IPS DF 6.9 (cell line): ENCODE measurements at places on chromosomes 5 and 9.

DNA sequence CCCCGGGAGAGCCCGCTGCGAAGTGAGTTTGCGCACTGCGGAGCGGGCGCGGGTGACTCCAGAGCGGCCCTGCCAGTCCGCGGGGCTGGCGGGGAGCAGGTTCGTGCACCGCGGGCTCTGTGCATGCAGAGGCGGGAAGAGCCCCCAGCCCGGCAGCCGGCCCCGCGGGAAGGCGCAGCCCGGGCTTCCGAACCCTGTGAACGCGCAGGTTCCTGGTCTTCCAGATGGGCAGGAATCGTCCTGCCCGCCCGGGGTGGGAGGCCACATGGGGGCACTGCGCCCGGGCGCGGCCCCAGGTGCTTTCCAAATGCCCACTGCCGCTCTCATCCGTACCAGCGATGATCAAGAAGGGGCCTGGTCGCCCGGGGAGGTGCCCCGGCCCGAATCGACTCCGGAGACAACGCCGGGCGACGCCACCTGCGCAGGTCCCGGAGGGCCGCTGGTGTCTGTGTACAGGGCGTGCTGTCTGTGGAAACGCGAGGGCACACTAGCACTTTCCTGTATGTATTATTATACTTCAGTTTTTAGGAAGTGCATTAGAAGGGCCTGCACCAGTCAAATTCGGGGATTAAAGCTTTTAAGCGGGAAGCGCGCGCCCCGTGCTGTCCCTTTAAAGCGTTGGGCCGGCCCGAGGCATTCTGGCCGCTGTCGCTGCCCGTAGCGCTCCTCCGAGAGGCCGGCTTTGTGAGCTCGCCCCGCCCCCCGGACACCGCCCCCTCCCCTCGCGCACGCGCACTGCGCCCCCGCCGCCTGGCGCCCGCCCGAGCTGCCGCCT, at the start of gene WDR5:
Gene WDR5 (plus strand): TSS at position 740 of the 775 bp plus-strand sequence. CDS start 3,796 bp downstream, outside the sequence.
- peaks cover 14% of the 10 kb centered on the region for H3K4me1 ChIP-seq
- peak within 1 kb of the TSS; percentile 88 for H3K4me3 ChIP-seq
- no peaks in the 10 kb centered on the region for H3K27me3 ChIP-seq
- H3K36me3 ChIP-seq, result peaks cover 4% of the 10 kb centered on the region; the same call in 1 of the 2 replicates
- peak; percentile 43 for DNase-seq

DNA sequence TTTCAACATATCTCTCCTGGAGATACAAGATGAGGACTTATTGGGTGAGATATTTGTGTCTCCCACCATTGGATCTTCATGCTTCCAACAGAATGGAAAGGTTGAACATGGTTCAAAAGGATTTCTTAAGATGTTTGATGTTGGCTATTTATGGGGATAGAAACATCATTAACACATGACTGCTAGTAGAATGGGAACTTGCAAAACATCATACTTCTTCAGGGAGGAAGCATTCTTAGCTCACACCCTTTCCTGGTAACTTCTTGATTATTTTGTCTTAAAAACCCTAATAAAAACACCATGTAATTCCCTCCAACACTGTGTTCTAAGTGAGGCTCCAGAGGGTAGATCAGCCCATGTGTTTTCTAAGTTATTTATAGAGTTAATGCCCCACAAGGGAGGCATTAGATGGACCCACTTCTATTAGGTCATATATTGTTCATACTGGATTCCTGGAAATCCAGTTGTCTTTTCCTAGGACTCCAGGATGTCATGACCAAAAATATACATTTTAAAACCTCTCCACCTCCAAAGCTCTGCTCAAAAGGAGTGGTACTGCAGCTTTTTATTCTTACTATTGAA, 95.8 kb downstream of the FOXD1 start:
- no peaks in the 10 kb centered on the region for H3K4me1 ChIP-seq
- DNase-seq, result no peak
- H3K4me3 ChIP-seq, result no peak overlapping the region
- H3K27me3 ChIP-seq, result no peaks in the 10 kb centered on the region

DNA sequence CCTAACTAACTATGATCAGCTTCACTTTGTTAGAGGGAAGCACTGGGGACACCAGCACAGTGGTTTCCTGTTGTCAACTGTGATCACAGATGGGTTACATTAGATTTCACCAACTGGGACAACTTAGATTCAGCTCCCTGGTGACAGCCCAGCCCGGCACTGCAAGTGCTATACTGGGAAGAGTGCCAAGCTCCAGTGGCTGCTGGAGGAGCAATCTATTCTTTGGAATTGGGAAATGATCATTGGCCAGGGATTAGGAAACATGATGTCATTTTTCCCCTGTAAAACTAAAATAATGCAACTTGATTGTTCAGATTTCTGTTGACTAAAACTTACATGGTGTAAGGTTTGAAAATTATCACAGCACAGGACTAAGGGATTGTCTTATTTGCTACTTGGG, 33.2 kb downstream of the PTGR1 start:
- peaks cover 12% of the 10 kb centered on the region for H3K36me3 ChIP-seq
- no peak for DNase-seq
- H3K4me1 ChIP-seq, result no peaks in the 10 kb centered on the region
- no peak overlapping the region for H3K27ac ChIP-seq

DNA sequence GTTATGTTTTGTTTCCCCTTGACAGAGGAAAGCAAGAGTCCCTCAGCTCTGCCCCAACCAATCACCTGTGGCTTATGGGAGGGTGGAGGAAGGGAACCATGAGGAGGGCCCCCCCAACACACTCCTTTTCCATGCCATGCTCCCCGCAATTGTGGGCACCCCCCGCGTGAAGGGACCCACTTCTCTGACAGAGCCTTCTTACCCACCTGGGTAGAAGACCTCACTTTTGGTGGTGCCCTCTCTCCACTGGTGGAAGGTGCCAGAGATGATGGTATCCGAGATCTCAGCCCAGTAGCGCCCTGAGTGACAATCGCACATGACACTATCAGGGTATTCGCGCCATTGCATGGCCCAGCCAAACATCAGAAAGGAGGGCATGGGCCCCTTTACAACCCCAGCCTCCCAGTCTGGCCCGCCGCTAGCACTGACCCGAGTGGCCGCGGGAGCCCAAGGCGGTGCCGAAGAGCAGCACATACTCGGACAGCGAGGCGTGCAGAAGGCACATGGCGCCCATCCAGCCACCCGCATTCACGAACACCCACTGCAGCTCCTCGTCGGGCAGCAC, 714 bp downstream of the SIGMAR1 start:
- H3K36me3 ChIP-seq, result peaks cover 7% of the 10 kb centered on the region
- no peaks in the 10 kb centered on the region; the same call in 1 of the 2 replicates for H3K4me1 ChIP-seq
- no peak for DNase-seq
- no peak overlapping the region for H3K27ac ChIP-seq

DNA sequence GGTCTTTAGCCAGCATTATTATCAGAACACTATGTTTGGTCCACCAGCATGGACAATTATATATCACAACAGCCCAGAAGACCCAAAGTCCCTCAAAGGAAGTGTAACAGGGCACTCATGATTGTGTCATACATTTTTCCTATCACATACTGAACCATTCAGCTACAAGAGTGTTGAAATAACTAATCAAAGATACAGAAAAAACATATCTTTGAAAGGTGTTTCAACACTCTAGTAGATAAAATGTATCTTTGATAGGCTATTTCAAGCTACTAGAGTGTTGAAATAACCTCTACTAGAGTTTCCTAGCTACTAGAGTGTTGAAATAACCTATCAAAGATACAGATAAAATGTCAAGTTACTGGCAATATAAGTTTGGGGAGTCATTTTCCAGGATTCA, 545.0 kb downstream of the PRR16 start:
- H3K27ac ChIP-seq, result no peak overlapping the region
- no peak overlapping the region for H3K4me3 ChIP-seq
- no peaks in the 10 kb centered on the region for H3K36me3 ChIP-seq
- no peaks in the 10 kb centered on the region for H3K27me3 ChIP-seq
- no peaks in the 10 kb centered on the region for H3K4me1 ChIP-seq

- no peaks in the 10 kb centered on the region for H3K27me3 ChIP-seq
- DNase-seq, result no peak
- no peak overlapping the region for H3K4me3 ChIP-seq
- no peaks in the 10 kb centered on the region; the same call in 1 of the 2 replicates for H3K36me3 ChIP-seq
- no peak overlapping the region for H3K27ac ChIP-seq
Measured at GRCh38 chr5:177547736-177548135, 6.6 kb downstream of the FAM193B start.

DNA sequence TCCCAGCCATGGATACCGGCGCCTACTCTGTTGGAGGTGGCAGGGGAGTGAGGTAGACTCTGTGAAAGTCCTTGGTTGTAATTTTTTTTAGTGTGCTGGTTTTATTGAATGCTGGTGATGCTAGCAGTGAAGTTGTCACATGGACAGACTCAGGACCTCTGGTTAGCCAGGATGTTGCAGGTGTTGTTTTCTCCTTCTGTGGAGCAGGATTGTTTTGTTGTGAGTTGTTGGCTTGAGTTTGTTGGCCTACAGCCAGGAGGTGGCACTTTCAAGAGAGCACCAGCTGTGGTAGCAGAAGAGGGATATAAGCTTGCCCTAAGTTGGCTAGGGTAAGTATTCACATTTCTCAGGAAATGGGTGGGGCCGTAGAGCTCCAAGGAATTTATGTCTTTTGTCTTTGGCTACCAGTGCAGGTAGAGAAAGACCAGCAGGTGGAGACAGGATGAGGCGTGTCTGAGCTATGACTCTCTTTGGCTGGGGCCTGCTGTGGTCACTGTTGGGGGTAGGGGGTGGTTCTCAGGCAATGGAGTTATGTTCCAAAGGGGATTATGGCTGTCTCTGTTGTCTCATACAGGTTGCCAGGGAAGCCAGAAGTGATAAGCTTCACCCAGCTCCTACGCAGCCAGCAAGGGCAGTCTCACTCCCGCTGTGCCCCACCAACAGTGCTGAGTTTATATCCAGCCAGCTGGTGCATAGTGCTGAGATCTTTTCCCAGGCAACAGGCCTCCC, 248.7 kb downstream of the TAF11L14 start:
- no peak overlapping the region for H3K4me3 ChIP-seq
- H3K36me3 ChIP-seq, result no peaks in the 10 kb centered on the region
- H3K4me1 ChIP-seq, result no peaks in the 10 kb centered on the region
- no peak overlapping the region for H3K27ac ChIP-seq
- peak; percentile 33 for DNase-seq
- H3K27me3 ChIP-seq, result no peaks in the 10 kb centered on the region

- no peak for DNase-seq
- H3K27me3 ChIP-seq, result no peaks in the 10 kb centered on the region
- H3K27ac ChIP-seq, result no peak overlapping the region
- peaks cover 8% of the 10 kb centered on the region for H3K4me1 ChIP-seq
Measured at GRCh38 chr5:72156946-72157624, 49.8 kb downstream of the MAP1B start.

GRCh38 chr5:120361941-120362340, 102.2 kb upstream of the PRR16 start:
- no peaks in the 10 kb centered on the region for H3K36me3 ChIP-seq
- no peak overlapping the region for H3K4me3 ChIP-seq
- no peak for DNase-seq
- H3K4me1 ChIP-seq, result no peaks in the 10 kb centered on the region
- H3K27me3 ChIP-seq, result no peaks in the 10 kb centered on the region

- H3K4me1 ChIP-seq, result 0 out of 2 replicates have a peak, but pooled peaks cover 3% of the 10 kb centered on the region
- H3K27me3 ChIP-seq, result no peaks in the 10 kb centered on the region
- no peak overlapping the region for H3K4me3 ChIP-seq
Measured at GRCh38 chr9:14030375-14031059, 283.4 kb downstream of the NFIB start.

DNA sequence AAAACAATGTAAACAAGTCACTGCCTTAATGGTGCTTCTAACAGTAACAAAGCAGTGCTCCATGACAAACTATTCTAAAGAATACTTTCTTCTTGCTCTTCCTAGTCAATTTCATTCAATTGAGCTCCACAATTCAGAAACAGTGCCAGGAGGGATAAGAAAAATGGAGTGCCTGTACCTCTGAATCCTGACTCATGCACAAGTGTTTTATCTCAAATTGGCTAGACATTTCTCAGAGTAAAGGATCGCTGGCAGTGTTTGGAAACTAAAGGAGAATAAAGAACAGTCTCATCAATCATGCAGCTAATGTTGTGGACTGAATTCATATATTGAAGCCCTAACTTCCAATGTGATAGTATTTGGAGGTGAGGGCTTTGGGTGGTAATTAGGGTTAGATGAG, 27.6 kb downstream of the SLC25A51 start:
- H3K36me3 ChIP-seq, result no peaks in the 10 kb centered on the region
- H3K27me3 ChIP-seq, result no peaks in the 10 kb centered on the region
- no peak overlapping the region for H3K27ac ChIP-seq
- no peaks in the 10 kb centered on the region for H3K4me1 ChIP-seq
- H3K4me3 ChIP-seq, result no peak overlapping the region
